ENCODE measurements at places on chromosomes 4 and X.

DNA sequence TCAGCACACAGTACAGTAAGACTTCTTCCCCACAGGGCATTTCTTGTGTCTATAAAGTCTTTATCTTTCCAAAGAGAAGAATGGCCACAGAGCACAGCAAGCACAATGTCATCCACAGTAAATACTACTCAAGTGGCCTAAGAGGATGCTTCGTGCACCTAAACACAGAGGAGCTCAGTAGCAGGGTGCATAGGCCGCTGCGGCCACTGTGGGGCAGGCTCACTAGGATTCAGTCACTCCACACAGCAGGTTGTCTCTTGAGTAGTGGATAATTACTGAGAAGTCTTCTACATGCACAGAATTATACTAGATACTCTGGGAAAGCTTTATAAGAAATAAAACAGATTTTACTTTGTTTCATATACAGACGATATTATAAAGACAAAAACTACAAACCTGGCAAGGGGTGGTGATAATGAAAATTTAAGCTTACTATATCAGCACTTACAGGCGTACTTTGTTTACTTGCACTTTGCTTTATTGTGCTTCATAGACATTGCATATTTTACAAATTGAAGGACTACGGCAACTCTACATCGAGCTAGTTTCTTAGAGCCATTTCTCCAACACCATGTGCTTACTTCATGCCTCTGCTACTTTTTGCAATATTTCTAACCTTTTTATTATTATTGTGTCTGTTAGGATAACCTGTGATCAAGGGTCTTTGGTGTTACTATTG, 78.5 kb downstream of the PRDM5 start:
- DNase-seq = no peak

DNA sequence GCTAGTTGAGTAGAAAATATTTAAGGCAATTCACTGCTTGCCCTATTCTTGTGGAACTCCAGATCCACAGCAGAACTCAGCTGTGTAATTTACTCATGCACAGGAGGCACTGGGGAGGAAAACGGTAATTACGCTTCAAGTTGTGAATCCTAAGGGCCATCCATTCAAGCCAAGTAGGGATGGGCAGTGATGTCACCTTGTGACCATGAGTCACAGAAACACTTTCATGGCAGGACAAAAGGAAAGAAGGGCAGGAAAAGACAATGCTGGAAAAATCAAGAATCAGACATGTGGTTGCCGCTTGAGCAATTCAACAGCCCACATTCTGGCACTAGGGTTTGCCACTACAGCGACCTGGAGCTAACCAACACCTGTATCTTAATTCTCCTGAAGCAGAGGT, 1.4 kb downstream of the PAQR3 start:
- DNase-seq = no peak

DNA sequence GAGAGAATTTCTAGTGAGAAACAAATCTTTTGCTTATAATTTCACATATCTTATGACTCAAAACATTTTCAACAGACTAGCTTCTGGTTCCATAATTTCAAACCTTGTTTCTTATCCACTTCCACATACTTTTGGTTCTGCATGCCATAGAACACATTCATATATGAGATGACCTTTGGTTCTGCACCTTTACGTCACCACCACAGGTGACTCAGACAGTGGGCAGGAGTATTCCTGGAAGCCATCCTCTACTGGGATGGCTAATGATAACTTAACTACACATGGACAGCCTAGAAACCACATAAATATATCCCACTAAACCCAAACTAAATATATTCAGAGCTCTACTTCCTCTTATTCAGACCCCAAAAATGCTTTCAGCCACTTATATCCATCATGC, 133.3 kb downstream of the DCK start:
- no peak for DNase-seq

- no peak for DNase-seq
Observed at GRCh38 chrX:45801554-45801953, 600.9 kb upstream of the DIPK2B start.

DNA sequence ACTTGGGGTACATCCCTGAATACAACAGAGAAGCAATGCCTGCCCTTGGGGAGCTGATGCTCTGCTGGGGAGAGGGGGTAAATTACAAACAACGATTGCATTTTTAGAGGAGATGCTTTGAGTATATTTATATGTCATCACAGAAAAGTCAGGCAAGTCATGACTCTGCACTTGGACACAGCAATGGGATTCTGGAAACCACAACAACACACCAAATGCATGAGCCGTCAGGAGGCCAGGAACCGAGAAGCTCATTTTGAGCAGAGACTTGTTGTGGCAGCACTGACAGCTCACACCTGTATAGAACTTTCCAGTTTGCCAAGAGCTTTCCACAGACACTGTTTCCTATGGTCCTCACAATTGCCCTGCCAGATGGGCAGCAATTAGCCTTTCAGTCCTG, 113.2 kb upstream of the RBPJ start:
- no peak for DNase-seq

DNA sequence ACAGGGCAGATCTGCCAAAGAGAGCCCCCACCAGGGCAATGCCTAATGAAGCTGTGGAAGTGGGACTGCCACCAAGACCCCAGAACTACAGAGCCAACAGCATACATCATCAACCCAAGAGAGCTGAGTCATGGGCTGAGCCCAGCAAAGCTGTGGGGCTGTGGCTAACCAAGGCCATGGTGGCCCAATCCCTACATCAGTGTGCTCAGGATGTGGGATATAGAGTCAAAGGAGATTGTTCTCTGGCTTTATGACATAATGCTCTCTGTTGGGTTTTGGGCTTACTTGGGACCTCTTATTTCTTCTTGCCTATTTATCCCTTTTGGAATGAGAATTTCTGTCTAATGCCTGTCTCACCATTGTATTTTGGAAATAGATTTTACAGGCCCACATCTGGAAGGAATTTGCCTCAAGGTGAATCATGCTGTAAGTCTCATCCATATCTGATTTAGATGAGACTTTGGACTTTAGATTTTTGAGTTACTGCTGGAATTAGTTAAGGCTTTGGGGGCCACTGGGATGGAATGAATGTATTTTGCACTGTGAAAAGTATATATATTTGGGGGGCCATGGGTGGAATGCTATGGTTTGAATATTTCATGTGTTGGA, 5.4 kb upstream of the PRDM5 start:
- no peak for DNase-seq

DNA sequence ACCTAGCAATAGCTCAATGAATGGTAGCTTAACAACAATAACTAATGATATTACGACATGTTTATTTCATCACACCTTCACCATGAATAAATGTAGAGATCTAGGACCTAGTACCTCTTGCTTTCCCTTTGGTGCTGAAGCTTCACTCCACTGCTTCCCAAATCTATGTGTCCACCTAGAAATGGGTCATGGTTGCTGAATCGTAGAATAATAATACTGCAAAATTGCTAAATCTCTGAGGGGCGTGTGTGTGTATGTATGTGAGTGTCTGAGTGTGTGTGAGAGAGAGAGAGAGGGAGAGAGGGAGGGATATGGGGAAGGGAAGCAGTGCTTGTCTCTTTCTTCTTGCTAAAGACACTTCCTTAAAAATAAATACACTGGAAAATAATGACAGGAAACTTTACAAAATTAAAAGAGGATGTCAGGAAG, 109.3 kb upstream of the BMP2K start:
- no peak for DNase-seq

DNA sequence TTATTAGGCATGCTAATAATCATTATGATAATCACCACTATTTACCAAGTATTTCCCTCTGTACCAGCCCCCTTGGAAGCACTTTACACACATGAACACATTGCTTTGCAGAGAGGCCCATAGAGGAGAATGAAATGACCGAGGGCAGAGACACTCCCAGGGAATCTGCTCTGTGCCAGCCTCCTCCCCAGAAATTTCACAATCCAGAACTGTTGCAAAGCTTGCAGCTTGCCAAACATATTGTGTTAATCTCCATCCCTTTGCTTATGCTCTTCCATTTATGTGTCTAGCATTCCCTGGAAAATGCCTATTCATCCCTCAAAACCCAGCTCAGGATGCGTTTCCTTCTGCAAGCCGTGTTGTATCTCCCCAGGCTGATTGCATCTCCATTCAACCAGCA, 37.8 kb downstream of the CYTL1 start:
- no peak for DNase-seq

- DNase-seq = no peak
Observed at GRCh38 chrX:118182025-118182424, 65.4 kb upstream of the KLHL13 start.

DNA sequence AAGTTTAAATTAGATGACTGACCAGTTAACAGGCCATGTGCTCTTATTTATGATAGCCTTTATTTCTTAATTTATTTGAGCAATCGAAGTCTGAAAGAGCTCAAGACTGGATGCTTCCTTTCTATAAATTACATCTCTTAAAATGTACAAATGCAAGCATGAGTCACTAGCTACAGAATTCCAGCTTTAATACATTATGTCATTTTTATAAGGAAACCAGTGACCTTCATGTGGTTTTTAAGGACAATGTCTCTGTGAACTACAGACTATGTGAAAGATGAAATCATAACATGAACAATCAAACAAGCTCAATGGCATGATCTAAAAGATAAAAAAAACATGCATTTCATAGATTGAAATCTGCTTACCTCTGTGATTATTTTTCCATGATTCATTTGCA, 15.4 kb downstream of the HTR2C start:
- DNase-seq = no peak

GRCh38 chrX:125236955-125237354, 82.7 kb upstream of the TEX13C start:
- no peak for DNase-seq

DNA sequence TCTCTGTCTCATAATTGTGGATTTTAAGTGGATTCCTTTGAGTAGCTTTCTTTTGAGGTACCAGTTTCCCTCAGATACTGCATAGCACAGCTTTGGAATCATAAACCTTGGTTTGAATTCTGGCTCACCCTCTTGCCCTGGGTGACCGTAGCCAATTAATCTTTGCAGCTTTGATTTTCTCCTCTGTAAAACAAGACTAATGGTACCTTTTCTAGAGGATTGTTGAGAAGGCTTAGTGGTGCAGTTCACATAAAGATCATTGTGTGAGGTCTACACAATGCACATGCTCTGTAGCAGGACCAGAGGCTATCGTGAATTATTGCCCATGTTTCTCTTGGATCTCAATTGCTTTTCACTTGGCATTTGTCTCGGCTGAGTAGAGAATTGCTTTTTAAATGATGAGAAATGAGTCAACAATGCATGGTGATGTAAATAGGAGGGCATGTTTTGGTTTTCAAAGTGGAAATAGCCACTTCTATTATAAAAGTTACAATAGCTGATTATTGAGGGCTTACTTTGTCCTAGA, 47.9 kb downstream of the TMEM131L start:
- no peak for DNase-seq

GRCh38 chrX:11532291-11533078, 133.2 kb downstream of the ARHGAP6 start:
- no peak for DNase-seq

GRCh38 chrX:119692191-119693039, 553 bp downstream of the SEPTIN6 start:
- peak; percentile 66 for DNase-seq

DNA sequence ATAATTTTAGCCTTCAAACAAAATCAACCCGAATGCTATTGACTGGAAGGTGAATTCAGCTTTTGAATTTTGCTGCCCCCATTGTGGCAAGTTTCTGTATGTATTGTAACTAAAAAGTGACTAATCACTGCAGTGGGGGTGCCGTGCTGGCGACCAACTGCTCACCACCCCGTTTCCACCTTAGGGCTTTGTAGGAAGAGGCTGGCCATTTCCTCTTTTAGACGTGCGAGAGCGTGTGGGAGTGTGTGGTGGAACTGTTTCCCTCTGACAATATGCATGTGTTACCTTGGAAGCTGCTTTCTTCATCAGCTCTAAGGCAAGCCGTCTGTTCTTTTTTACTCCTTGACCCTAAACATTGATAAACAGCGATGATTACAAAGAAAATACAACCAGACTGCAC, 78.8 kb downstream of the SEL1L3 start:
- DNase-seq = no peak

GRCh38 chr4:184347251-184348239, 126.8 kb downstream of the IRF2 start:
- no peak for DNase-seq

DNA sequence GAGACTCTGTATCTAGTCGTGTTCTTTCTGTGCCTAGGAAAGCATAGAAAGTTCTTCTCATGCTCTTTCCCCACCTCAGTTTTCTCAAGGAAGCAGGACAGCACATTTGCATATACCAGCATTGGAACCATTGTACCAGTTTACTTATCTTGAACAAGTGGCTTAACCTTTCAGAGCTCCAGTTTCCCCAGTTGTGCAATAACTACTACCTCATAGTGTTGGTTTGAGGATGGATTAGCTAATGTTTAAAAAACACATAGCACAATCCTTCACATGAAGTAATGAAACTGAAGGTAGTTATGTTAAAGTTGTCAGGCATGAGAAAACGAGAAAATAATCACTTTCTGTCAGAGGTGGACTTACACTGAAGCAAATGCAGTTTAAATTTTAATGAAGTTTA, 92.2 kb upstream of the H2AZ1 start:
- DNase-seq = no peak

GRCh38 chr4:154686838-154687237, 57.0 kb upstream of the LRAT start:
- DNase-seq = no peak

GRCh38 chrX:41333003-41333743, 789 bp upstream of the DDX3X start:
- peak; percentile 81 for DNase-seq

- DNase-seq = no peak
Observed at GRCh38 chr4:7045961-7046921, 3.1 kb downstream of the TADA2B start.

DNA sequence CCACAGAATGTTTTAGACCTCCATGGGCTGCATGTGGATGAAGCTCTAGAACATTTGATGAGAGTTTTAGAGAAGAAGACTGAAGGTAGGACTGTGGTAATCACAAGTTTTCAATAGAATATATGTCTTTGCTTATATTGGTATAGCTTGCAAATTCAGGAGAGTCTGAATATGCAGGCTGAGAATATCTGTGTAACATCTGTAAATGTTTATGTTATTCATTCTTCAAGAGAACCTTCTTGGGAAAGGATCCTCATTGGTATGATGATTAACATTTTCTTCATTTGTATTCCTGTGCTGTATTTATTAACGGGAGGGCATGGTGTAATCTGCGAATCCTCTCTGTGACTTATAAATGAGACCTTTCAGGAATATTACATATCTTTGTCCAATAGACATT, 52.1 kb upstream of the RHOH start:
- no peak for DNase-seq

- no peak for DNase-seq
Observed at GRCh38 chr4:151195801-151196200, 81.2 kb upstream of the PRSS48 start.

DNA sequence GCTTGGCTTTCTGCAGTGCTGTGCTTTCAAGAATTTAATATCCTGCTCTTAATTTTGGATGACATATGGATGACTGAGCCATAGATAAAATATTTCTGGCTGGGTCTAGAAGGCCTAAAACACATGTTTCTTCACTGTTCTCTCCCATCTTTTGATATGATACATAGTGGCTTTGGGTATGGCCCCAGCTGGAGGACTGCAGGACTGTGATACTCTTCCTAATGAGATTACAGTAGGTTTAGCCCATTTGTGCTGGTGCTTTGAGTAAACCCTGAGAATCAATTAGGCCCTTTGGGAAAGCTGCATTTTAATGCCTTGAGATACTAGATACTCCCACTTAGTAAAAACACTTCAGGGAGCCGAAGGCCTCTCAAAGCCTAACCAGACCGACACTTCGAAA, 38.0 kb downstream of the KIT start:
- no peak for DNase-seq
